ENCODE measurements at places on chromosomes 11 and 22. TPM values are rescaled to one million over a fixed set of nuclear protein-coding genes. Genes with fewer than 3 reads are reported as not detected.
A peak's percentile ranks its signal among the peaks of the same experiment; 100 is the strongest.

GRCh38 chr11:17840101-17840548 is 105.5 kb downstream of the KCNC1 start:
- no peaks in the 10 kb centered on the region for H3K27me3 ChIP-seq
- no peaks in the 10 kb centered on the region for H3K36me3 ChIP-seq
- H3K4me1 ChIP-seq = no peaks in the 10 kb centered on the region
- no peak overlapping the region for H3K4me3 ChIP-seq
- DNase-seq = no peak
- no peak overlapping the region for H3K27ac ChIP-seq

GRCh38 chr22:29386708-29387107 is 1.7 kb downstream of the AP1B1 start:
- no peak overlapping the region for H3K4me3 ChIP-seq
- DNase-seq = no peak
- H3K4me1 ChIP-seq = peaks cover 6% of the 10 kb centered on the region
- H3K27ac ChIP-seq = no peak overlapping the region

DNA sequence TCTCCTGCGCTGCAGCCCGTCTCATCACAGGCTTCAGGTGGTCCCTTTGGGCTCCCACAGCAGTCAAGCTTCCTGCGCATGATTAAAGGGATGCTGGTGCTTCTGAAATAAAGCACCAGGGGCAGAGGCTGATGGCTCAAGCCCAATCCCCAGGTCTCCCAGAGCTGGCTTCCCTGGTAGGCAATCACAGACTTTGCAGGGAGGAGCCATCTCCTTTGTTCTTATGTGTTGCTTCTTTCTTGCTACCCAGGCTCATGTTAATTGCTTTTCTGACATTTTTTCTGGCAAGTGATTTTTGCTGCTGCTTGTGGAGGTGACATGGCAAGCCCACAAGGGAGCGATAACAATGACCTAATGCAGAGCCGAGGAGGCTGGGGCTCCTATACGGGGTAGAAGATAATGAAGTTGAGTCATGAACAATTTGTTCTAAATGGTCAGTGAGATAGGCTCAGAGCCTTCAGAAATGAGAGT is 25.2 kb upstream of the PLET1 start:
- no peaks in the 10 kb centered on the region for H3K36me3 ChIP-seq
- DNase-seq = no peak
- no peak overlapping the region for H3K4me3 ChIP-seq
- no peaks in the 10 kb centered on the region for H3K27me3 ChIP-seq
- peaks cover 2% of the 10 kb centered on the region for H3K4me1 ChIP-seq
- H3K27ac ChIP-seq = no peak overlapping the region

- no peak for DNase-seq
- H3K27ac ChIP-seq = no peak overlapping the region
- H3K4me1 ChIP-seq = peaks cover 3% of the 10 kb centered on the region
- H3K36me3 ChIP-seq = no peaks in the 10 kb centered on the region
These were observed 75.6 kb downstream of the LIF start for GRCh38 chr22:30171008-30171407.

- DNase-seq = no peak
- H3K36me3 ChIP-seq = no peaks in the 10 kb centered on the region
- no peaks in the 10 kb centered on the region for H3K4me1 ChIP-seq
- H3K27ac ChIP-seq = no peak overlapping the region
- H3K27me3 ChIP-seq = no peaks in the 10 kb centered on the region
These were observed 152.4 kb upstream of the ZC3H12C start for GRCh38 chr11:109940816-109941215.

GRCh38 chr11:116535994-116536393 is 236.8 kb downstream of the BUD13 start:
- H3K4me1 ChIP-seq = no peaks in the 10 kb centered on the region
- H3K27ac ChIP-seq = no peak overlapping the region
- no peaks in the 10 kb centered on the region for H3K27me3 ChIP-seq
- no peaks in the 10 kb centered on the region for H3K36me3 ChIP-seq
- no peak for DNase-seq
- no peak overlapping the region for H3K4me3 ChIP-seq

DNA sequence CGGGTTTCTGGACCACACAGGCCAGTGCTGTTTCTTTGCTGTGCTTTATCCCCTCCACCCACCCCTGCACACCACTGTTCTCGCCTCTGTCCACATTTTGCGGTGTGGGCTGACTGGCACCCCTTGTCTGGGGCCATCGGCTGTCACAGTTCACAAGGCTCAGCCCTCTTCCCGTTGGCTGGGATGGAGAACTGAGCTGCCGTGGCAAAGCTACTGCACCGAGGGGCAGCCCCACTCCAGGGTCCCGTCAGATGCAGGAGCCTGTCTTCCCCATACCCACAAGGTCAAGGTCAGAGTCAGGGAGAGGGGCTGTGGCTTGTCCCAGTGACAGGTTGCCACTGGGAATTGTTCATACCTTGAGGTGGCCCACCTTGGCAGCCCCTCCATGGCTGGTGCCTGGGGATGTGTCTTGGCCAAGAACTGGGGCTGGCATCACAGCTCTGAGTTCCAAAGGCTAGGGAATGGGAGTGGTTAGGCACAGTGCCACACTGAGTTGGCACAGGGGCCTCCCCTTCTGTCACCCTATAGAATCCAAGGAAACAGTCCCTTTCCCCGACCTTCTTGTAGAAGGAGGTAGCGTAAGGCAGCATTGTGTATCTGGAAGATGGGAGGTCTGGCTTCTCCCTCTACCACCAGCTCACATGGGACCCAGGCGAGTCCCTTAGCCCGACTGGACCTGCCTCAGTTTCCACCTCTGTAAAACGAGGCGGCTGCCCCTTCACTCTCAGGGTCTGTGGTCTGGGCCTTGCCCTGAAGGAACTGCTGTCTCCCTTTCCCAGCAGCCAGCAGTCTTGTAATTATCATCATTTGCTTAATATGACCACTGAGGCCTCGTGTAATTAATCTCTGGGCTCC is 3.4 kb downstream of the GRK2 start:
- no peaks in the 10 kb centered on the region for H3K36me3 ChIP-seq
- DNase-seq = no peak
- H3K27ac ChIP-seq = no peak overlapping the region
- H3K27me3 ChIP-seq = no peaks in the 10 kb centered on the region
- H3K4me3 ChIP-seq = no peak overlapping the region
- H3K4me1 ChIP-seq = peaks cover 37% of the 10 kb centered on the region

- no peaks in the 10 kb centered on the region for H3K4me1 ChIP-seq
- H3K4me3 ChIP-seq = no peak overlapping the region
- no peak overlapping the region for H3K27ac ChIP-seq
These were observed 50.1 kb downstream of the ELFN2 start for GRCh38 chr22:37377138-37377537.

GRCh38 chr11:74679513-74679865 is 51.7 kb downstream of the CHRDL2 start:
- peak; percentile 15 for DNase-seq
- no peak overlapping the region for H3K4me3 ChIP-seq
- H3K36me3 ChIP-seq = no peaks in the 10 kb centered on the region
- H3K27me3 ChIP-seq = no peaks in the 10 kb centered on the region
- peaks cover 4% of the 10 kb centered on the region for H3K4me1 ChIP-seq

DNA sequence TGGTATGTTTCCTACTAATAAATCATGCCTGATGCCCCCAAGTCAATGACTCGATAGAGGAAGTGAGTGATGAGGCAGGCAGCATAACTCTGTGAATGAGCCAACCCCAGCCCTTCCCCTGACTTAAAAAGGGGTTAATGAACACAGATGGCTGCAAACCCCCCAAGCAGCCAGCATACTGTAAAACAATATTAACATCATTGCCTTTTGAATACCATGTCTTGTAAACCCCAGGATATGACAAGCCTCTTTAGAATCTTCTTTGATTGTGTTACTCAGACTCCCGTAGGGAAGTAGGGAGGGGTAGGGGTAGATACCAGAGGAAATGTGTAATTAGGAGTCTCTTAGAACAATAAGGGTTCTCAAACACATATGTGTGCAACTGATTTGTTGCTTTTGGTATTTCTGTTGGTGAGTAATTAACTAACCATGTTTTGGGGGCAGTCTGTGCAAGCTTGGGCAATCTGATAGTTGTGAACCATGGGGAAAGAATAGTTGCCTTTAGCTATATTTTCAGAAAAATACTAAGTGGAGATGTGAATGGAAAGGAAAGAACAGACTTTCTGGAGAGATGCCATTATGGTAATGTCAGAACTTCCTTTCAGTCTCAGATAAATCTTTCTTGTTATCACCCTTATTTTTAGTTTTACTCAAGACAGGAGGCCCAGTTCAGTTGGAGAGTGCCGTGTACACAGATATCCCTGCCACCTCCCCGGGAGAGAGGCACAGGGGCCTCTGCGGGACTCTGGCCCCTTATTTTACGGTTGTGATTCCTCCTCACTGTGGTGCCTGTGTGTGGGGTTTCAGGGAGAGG is 701.8 kb downstream of the NTM start:
- no peaks in the 10 kb centered on the region for H3K27me3 ChIP-seq
- no peaks in the 10 kb centered on the region for H3K36me3 ChIP-seq
- no peak overlapping the region for H3K4me3 ChIP-seq
- H3K4me1 ChIP-seq = no peaks in the 10 kb centered on the region
- DNase-seq = no peak
- H3K27ac ChIP-seq = no peak overlapping the region

- DNase-seq = no peak
- H3K4me1 ChIP-seq = no peaks in the 10 kb centered on the region
- no peak overlapping the region for H3K27ac ChIP-seq
- no peaks in the 10 kb centered on the region for H3K27me3 ChIP-seq
These were observed 10.2 kb downstream of the SIRT3 start for GRCh38 chr11:225734-226453.

GRCh38 chr11:78131956-78132355 is 7.5 kb downstream of the ALG8 start:
- H3K4me3 ChIP-seq = no peak overlapping the region
- H3K36me3 ChIP-seq = no peaks in the 10 kb centered on the region
- H3K27ac ChIP-seq = no peak overlapping the region
- H3K27me3 ChIP-seq = no peaks in the 10 kb centered on the region

- no peaks in the 10 kb centered on the region for H3K27me3 ChIP-seq
- H3K36me3 ChIP-seq = no peaks in the 10 kb centered on the region
- no peak overlapping the region for H3K27ac ChIP-seq
These were observed 255.2 kb downstream of the BUD13 start for GRCh38 chr11:116517584-116517983.

DNA sequence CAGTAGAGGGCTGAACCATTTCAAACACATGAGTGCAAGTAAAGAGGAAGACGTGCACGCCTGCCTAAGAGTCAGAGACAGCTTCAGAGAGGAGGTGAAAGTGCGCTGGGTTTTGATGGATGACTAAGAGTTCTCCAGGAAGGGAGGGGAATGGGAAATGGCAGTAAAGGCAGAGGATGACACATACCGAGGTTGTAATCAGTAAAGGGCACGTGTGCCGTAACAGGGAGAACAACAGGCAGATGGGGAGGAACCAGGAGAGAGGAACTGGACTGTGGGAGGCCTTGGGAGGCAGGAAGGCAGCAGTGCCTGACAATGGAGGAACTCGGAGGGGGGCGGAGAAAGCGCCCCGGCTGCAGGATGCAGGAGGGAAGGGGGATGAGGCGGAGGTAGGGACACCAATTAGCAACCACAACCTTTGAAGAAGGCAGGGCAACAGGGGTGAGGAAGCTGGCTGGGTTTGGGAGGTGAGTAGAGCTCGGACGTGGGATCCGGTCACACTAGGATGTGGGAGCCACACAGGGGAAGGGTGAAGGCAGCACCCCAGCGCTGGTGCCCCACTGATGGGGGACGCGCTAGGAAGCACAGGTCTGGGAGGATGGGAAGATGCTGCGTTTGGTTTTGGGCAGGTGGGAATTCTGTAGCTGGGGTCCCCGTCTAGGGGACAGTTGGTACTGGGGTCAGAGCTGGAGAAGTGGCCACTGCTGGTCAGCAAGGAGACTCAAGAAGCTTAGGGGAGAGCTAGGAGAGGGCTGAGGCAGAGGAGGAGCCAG is 67.4 kb downstream of the SCUBE1 start:
- H3K27me3 ChIP-seq = no peaks in the 10 kb centered on the region
- no peak overlapping the region for H3K4me3 ChIP-seq
- H3K27ac ChIP-seq = no peak overlapping the region
- no peaks in the 10 kb centered on the region for H3K36me3 ChIP-seq

DNA sequence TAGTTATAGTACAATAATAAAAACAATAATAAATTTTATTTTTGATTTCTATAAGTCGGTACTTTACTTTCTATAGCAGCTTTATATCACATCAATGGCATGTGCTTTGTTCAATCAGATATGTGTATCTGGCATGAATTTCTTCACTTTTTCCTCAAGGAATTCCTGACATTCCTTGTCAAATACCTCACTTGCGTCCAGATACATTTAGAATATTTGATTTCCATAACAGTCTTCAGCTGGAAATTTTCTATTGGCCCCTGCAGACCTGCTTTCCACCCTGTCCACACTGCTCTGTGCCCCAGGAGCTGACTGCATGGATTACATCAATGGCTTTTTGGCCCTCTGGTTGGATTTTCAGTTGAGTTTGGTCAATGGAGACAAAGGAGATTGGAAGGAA is 93.2 kb downstream of the FAR1 start:
- no peak overlapping the region for H3K27ac ChIP-seq
- no peaks in the 10 kb centered on the region for H3K27me3 ChIP-seq
- no peaks in the 10 kb centered on the region for H3K36me3 ChIP-seq
- DNase-seq = no peak
- no peaks in the 10 kb centered on the region for H3K4me1 ChIP-seq
- H3K4me3 ChIP-seq = no peak overlapping the region

GRCh38 chr11:32466279-32466915 is 31.1 kb upstream of the WT1 start:
- H3K27ac ChIP-seq = no peak overlapping the region
- no peak for DNase-seq
- H3K36me3 ChIP-seq = no peaks in the 10 kb centered on the region
- H3K27me3 ChIP-seq = no peaks in the 10 kb centered on the region
- no peak overlapping the region for H3K4me3 ChIP-seq
- peaks cover 3% of the 10 kb centered on the region for H3K4me1 ChIP-seq

- H3K36me3 ChIP-seq = no peaks in the 10 kb centered on the region
- H3K27ac ChIP-seq = no peak overlapping the region
- H3K27me3 ChIP-seq = no peaks in the 10 kb centered on the region
- H3K4me3 ChIP-seq = no peak overlapping the region
These were observed 47.8 kb downstream of the BTBD10 start for GRCh38 chr11:13415201-13415600.

GRCh38 chr11:117160826-117161225 is 16.7 kb downstream of the PAFAH1B2 start:
- H3K4me1 ChIP-seq = no peaks in the 10 kb centered on the region
- H3K4me3 ChIP-seq = no peak overlapping the region
- H3K36me3 ChIP-seq = no peaks in the 10 kb centered on the region
- no peak for DNase-seq
- no peaks in the 10 kb centered on the region for H3K27me3 ChIP-seq

GRCh38 chr11:31825838-31826484 is 14.8 kb upstream of the PAX6 start:
- DNase-seq = no peak
- peaks cover 3% of the 10 kb centered on the region for H3K4me1 ChIP-seq
- H3K4me3 ChIP-seq = no peak overlapping the region
- H3K36me3 ChIP-seq = no peaks in the 10 kb centered on the region

- no peaks in the 10 kb centered on the region for H3K27me3 ChIP-seq
- H3K4me1 ChIP-seq = no peaks in the 10 kb centered on the region
- no peak for DNase-seq
- H3K27ac ChIP-seq = no peak overlapping the region
- no peak overlapping the region for H3K4me3 ChIP-seq
These were observed 14.5 kb downstream of the USP35 start for GRCh38 chr11:78203184-78203583.

ST14 gene
- total RNA-seq = 8.5 TPM

OR52K2 gene
- total RNA-seq = 0.25 TPM

ALDH3B2 gene
- total RNA-seq = 0.15 TPM

MS4A3 gene
- not detected for total RNA-seq

OR2D2 gene
- total RNA-seq = 0.92 TPM

KRTAP5-10 gene
- not detected for total RNA-seq

CAT gene
- total RNA-seq = 62.8 TPM

CHRM4 gene
- total RNA-seq = not detected
